ENCODE measurements at places on chromosomes 6 and 20.

DNA sequence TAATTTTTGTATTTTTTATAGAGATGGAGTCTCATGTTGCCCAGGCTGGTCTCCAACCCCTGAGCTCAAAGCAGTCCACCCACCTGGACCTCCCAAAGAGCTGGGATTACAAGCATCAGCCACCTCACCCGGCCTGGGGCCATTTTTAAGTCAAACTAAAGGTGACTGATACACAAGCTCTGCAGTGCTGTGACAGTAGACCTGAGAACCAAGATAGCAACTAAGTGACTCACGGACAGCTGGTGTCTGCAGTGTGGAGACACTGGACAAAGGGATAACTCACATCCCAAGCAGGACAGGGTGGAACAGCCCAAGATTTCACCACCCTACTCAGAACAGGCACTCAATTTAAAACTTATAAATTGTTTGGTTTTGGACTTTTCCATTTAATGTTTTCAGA is 402.5 kb downstream of the CD83 start:
- peak; percentile 59 for DNase-seq

- DNase-seq, result no peak
Measured at GRCh38 chr6:166540631-166541331, 45.7 kb downstream of the RAMACL start.

- no peak for DNase-seq
Measured at GRCh38 chr20:8875586-8875985, 193.3 kb upstream of the PLCB4 start.

GRCh38 chr6:63685446-63686379 is 50.1 kb downstream of the PHF3 start:
- no peak for DNase-seq

GRCh38 chr20:50429412-50429811 is 80.8 kb upstream of the PTPN1 start:
- peak; percentile 66 for DNase-seq

DNA sequence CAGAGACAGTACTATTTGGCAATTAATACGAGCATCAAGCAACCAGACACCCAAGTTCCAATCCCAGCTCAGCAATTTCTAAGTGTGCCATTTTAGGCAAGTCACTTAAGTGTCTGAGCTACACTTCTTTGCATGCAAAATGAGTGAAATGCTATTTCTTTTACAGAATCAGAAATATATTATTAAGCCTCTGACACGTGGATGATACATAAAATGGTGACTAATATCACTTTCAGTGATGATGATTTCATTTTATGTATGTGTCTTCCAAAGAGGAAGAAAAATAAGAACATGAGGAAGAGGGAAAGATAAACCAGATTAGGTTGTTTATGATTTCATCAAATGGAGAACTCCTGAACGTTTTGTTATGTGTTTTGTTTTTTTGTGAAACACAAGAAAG is 158.6 kb downstream of the TSHZ2 start:
- DNase-seq, result no peak

GRCh38 chr6:103326760-103327757 is 1532.7 kb downstream of the HACE1 start:
- no peak for DNase-seq

DNA sequence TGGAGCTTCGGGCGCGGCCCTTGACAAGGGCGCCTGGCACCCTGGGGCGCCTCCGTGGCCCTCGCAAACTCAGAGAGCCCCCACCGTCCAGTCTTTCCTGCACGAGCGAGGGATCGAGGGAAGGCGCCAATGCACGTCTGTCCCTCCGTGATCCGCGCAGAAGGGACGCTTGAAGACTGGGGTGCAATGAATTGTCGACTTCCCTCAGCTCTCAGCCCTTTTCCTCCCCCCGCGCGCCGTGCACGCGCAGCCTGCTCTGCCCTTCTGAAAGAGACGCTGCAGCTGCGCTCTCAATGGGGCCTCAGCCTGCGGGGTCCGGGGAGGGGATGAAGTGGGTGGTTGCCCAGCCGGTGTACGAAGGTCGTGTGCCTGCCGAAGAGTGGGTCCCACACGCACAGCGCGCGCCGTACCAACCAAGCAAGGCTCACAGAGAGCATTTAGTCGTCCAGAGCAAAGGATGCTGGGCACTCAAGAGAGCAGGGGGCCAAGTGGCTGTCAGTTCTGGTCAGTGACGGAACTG is 5.5 kb upstream of the SOX4 start:
- no peak for DNase-seq

DNA sequence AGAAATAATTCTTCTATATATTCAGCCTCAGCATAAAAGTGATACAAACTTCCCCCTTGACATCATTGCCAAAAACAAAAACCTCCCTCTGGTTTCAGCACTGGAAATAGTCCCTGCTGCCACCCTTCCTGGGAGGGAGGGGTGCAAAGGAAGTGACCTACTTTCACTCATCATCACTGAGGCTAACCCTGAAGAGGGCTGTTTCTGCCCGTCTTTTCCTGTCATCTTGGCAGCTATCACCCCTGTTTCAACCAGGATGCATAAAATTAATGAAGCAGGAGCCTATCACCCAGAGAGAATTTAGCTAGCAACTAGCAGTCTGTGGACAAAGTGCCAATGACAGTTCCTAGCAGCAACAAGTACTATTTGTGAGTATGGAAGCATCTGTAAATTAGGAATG is 397.8 kb downstream of the LAMA2 start:
- DNase-seq, result no peak

DNA sequence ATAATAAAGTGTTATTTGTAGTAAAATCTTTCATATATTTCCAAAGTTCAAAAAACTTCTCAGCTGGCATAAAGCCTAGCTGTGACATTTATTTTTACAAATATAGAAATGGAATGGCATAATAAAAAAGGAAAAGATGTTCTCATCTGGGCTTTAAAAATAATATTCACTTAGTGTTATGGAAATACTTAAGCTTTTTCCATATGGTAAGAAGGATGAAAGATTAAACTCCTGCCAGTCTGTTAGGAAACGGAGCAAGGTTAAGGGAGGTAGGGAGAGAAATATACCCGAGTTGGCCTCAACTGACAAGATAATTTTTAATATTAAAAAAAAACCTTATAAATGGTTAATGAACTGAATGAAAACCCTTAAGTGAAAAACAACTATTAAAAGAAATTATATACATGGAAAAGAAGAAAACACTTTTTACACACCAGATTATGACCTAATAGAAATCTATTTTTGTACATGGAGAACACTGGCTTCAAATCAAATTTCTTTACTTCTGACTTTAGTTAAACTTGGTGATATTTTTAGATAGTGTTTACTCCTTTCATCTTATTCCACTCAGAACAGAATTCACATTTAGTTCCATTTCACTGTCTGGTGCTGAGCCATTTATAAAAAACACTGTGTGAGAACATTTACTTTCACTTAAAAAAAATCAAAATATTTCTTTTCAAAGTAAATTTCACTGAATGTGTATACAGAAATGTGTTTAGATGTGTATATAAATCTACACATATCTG is 137.0 kb downstream of the DST start:
- no peak for DNase-seq

GRCh38 chr6:11971154-11971553 is 41.0 kb upstream of the HIVEP1 start:
- DNase-seq, result no peak

DNA sequence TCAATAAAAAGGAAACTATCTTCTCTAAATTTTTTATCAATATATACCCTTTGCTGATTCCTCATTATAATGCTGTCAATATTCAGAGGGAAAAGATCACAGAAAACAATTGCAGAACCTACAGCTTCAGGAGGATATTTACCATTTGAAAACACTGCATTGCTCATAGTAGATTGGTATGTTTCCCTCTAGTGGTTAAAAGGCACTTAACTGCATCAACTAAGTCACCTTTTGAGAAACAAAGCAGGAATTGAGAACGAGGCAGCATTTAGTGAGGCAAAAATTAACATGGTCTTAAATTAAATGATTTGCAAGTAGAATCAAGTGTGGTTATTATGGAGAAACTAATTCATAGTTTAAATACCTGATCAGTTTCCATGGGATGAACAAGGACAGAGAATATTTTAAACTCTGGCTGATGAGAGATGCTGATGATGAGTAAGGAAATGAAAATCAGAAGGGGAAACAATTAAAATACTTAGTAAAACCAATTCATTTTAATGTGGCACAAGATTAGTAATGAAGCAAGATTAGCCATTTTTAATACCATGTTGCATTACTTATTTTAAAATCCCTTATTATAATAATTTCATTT is 642.1 kb downstream of the EPHA7 start:
- DNase-seq, result no peak

DNA sequence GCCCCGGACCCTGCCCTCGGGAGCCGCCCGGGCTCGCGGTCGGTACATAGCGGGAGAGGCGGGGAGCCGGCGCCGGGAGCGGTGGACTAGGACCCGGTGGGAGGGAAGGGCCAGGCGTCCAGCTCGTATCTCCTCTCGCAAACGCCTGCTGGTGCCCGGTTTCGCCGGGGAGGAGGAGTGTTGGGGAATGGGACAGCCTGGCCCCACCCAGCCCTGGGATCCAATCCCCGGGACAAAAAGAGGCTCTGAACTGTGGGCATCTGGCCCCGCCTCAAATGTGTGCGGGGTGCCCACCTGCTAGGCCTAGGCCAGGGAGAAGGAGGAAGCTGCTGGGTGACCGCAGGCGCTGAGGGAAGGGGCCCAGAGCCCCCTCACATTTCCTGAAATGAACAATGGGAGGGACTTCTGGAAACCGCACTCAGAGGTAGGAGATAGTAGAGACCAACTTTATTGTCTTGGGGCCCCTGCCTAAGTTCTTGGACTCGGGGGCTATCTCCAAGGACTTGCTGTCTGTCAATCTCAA is at the start of gene KCNK17:
KCNK17 (minus strand) TSS at position 147 of the 523 bp plus-strand sequence; CDS start at position 48, 99 bp downstream.
- DNase-seq, result no peak

DNA sequence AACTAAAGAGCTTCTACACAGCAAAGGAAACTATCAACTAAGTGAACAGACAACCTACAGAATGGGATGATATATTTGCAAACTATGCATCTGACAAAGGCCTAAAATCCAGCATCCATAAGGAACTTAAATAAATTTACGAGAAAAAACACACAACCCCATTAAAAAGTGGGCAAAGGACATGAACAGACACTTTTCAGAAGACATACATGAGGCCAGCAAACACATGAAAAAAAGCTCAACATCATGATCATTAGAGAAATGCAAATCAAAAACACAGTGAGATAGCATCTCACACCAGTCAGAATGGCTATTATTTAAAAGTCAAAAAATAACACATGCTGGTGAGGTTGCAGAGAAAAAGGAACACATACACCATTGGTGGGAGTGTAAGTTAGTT is 24.5 kb downstream of the AGPAT4 start:
- DNase-seq, result no peak

GRCh38 chr20:54088430-54088829 is 18.0 kb upstream of the BCAS1 start:
- no peak for DNase-seq

- no peak for DNase-seq
Measured at GRCh38 chr20:59923514-59923913, 9.9 kb downstream of the SYCP2 start.

DNA sequence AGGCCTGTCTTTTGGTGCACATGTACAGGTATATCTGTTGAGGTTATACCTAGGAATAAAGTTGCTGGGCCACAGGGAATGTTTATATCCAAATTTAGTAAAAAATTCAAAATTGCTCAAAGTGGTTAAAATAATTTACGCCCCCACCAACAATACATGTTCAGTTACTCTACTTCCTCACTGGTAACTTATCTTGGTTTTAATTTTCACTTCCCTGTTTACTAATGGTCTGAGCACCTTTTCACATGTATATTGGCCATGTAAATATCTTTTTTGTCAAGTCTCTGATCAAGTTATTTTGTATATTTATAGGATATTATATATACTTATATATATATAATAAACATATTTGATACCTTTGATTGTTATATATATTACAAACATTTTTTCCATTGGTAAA is 9.7 kb downstream of the PDE7B start:
- no peak for DNase-seq

- no peak for DNase-seq
Measured at GRCh38 chr20:10812759-10813327, 139.0 kb upstream of the JAG1 start.

GRCh38 chr6:145063091-145063490 is 672.2 kb downstream of the EPM2A start:
- DNase-seq, result no peak

GRCh38 chr20:19012676-19013075 is 199.1 kb downstream of the SCP2D1 start:
- no peak for DNase-seq

- no peak for DNase-seq
Measured at GRCh38 chr20:1396264-1396663, 3.4 kb upstream of the FKBP1A start.

DNA sequence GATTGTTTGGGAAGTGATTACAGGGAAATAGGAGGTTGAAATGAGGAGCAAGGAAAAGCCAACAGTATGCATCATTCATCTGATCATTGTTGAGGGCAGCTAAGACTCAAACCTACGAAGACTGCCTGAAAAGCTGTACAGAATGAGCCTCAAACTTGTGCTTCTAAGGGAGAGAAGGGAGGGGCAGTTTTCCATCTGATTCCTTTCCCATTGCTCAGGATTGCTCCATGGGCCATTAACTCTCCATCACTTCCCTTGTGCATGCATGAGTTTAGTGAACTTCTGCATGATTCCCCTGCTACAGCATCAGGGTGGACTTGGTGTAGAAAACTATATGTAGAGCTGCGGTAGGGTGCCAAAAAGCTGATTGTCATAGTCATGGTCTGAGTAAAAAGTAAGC is 742.7 kb upstream of the SLC35B3 start:
- no peak for DNase-seq

GRCh38 chr20:6959900-6960312 is 192.4 kb downstream of the BMP2 start:
- DNase-seq, result peak; percentile 33

GRCh38 chr6:29953001-29953441 is 10.7 kb downstream of the HLA-A start:
- DNase-seq, result peak; percentile 79

DNA sequence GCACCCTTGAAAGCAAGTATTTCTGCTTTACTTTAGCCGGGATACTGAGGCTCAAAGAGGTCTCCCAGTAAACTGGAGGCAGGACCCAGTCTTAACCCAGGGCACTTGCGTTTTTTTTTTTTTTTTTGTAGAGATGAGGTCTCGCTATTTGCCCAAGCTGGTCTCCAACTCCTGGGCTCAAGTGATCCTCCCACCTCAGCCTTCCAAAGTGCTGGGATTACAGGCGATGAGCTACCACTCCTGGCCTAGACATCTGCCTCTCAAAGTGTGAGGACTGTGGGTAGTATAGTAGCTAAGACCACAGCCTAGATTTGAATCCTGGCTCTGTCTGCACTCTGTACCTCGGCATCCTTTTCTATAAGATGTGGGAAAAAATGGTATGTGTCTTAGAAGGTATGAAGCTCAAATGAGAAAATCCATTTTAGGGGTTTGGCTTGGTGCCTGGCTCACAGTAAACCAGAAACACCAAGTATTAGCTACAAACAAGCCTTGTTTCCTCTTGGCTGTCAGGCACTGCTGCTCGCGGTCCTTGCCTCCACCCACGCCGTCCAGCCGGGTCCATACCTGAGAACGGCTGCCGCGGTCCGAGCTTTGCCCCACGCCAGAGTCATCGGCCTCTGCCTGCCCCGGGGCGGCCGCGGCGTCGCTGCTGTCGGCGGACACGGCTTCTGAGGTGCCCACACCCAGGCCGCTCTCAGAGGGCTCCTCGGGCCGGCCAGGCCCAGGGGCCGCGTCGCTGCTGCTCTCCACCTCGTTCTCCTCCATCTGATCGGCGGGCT is 1.2 kb downstream of the ZNF335 start:
- DNase-seq, result no peak
